Activated CD8-positive, alpha-beta T cell treated with anti-CD3 and anti-CD28 coated beads, Interleukin-2, amount 10 ng/mL, durations not matched to agents 7 days and 5 days (primary cell): ENCODE measurements at places on chromosomes 16 and 17.

DNA sequence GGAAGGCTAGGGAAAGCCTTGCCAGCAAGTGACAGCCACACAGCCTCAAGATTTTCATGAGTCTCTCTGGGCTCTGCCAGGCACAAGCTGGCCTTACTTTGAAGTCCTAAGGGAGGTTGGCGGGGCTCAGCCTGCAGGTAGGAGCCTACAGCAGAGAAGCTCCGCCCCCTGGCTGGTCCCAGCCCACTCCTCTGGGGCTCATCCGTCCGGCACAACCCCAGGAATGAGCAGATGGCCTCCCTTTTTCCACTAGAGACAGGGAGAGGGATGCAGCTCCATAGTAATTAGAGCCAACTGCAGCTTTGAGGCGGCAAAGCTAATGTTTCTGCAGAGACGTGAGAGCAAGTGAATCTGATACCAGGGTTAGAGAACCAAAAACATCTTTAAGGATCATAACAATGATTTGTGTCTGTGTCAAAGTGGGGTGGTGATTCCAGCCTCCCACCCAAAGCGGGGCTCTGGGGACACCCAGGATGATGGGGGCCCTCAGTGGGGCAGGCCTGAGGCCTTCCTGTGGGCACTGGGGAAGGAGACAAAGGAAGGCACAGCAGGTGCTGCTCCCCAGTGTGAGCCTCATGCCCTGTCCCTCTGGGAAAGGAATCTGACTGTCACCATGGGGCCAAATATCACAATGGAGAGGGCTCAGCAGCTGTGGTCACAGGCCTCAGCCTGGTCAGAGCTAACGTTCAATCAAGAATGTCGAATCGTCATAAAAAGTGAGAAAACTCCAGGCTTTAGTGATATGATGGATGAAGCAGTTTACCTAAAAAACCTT lies 61.5 kb downstream of the RBFOX3 start:
- no peak overlapping the region for H3K27ac ChIP-seq
- H3K4me1 ChIP-seq = no peaks in the 10 kb centered on the region
- no peak overlapping the region for H3K4me3 ChIP-seq
- no peak for DNase-seq
- no peaks in the 10 kb centered on the region for H3K36me3 ChIP-seq

- no peaks in the 10 kb centered on the region for H3K36me3 ChIP-seq
- no peak overlapping the region for H3K4me3 ChIP-seq
- DNase-seq = no peak
- H3K27me3 ChIP-seq = peaks cover 7% of the 10 kb centered on the region
These were observed 12.6 kb upstream of the PYDC1 start for GRCh38 chr16:31229501-31229900.

DNA sequence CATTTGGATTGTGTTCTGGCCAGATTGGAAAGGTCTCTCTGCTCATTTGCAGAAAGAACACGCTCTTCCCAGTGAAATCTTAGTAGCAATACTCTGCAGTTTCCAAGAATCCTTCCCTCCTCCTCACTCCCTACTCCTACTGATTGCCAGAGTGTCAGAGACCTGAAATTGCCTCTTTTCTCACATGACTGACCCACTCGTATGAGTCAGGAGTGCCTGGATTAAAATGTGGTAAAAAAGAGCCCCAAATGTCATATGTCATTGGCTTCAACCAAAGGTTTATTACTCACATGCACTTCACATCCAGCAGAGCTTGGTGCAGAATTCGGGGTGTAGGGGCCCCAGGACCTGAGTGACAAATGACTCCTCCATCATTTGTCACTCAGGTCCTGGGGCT lies 39.7 kb upstream of the IRX3 start:
- no peaks in the 10 kb centered on the region for H3K27me3 ChIP-seq
- DNase-seq = no peak
- H3K4me3 ChIP-seq = no peak overlapping the region

DNA sequence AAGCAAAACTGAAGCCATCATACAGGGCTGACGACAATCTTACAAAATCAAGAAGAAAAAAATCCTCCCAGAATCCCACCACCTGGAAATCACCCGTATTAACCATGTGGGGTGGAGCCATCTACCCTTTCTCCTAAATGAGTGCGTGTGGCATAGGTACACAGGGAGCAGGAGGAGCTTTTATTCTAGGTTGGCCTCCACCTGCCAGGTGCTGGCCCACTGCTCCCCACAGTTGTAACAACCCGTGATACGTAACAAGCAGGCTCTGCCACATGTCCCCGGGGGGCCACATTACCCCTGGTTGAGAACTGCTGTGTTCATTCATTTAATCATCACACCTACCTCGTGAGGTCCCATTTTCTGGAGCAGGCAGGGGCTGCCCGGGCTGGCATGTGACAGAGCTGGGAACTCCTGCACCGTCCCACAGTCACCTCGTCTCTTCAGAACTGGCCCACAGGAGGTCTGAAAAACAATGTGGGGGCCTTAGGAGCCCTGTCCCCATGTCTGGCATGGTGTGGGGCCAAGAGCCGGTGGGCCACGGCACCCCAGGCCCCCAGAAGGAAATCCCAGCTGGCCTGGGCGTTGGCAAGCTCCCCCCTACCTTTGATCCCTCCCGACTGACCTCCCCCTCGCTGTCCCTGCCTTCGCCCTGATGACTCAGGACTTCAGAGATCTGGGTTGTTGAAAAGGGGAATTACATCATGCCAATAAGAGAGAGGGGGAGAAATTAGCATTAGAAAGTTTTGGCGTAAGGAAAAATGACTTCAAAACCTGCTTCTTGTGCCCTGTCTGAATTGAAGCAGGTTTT lies 12.9 kb downstream of the CMIP start:
- peak overlapping the region; percentile 44 for H3K27ac ChIP-seq
- DNase-seq = no peak
- peaks cover 39% of the 10 kb centered on the region for H3K36me3 ChIP-seq
- H3K27me3 ChIP-seq = no peaks in the 10 kb centered on the region

DNA sequence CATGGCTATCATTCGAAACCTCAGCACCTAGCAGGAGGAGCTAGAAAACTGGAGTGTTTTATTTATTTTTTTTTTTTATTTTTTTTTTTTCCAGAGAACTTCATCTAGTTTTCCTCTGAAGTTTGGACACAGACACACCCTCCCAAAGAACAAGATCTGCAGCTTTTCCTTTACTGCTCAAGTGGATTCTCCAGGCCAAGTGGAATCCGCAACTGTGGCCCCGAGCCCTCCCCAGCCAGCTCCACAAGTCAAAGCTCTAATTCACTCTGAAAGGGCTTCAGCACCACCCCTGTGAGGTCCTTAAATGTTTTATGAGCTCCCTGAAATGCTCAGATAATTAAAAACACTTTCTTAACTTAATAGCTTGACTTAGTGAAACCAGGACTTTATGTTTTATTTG lies 332.1 kb upstream of the DYNLRB2 start:
- no peak overlapping the region for H3K4me3 ChIP-seq
- no peaks in the 10 kb centered on the region for H3K27me3 ChIP-seq
- H3K27ac ChIP-seq = no peak overlapping the region
- no peaks in the 10 kb centered on the region for H3K4me1 ChIP-seq

DNA sequence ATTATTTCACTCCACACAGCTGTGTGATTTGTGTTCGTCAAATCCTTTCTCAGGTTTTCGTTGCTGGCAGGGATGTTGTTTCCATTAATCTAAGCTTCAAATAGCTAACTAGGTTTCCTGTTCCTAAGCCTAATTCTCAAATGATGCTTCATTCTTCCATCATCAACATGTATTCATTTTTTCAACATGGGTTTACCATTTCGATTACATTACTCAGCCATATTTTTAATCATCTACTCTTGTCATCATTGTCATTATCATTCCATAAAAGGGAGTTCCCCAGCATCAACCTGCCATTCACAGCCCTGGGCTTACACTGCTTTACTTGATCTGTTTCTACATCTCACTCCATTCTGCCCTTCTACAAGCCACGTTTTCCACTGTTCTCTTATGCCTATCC lies 33.3 kb upstream of the ANKFN1 start:
- H3K4me3 ChIP-seq = no peak overlapping the region
- H3K27me3 ChIP-seq = no peaks in the 10 kb centered on the region
